Central memory CD8-positive, alpha-beta T cell (primary cell): ENCODE measurements at places on chromosomes 3 and 15.

- no peak for DNase-seq
- no peaks in the 10 kb centered on the region for H3K4me1 ChIP-seq
- peaks cover 40% of the 10 kb centered on the region for H3K36me3 ChIP-seq
- H3K27me3 ChIP-seq = no peaks in the 10 kb centered on the region
Measured at GRCh38 chr3:47617086-47618010, 38.7 kb upstream of the CSPG5 start.

- H3K27me3 ChIP-seq = no peaks in the 10 kb centered on the region
- H3K4me3 ChIP-seq = no peak overlapping the region
- no peak overlapping the region for H3K27ac ChIP-seq
Measured at GRCh38 chr15:75030424-75030823, 7.0 kb downstream of the PPCDC start.

GRCh38 chr3:55481744-55482495 is 5.2 kb downstream of the WNT5A start:
- H3K4me3 ChIP-seq = no peak overlapping the region
- no peak overlapping the region for H3K27ac ChIP-seq
- H3K27me3 ChIP-seq = peaks cover 70% of the 10 kb centered on the region
- H3K36me3 ChIP-seq = no peaks in the 10 kb centered on the region
- no peak for DNase-seq

GRCh38 chr15:41493902-41494189 is 172 bp downstream of the ITPKA start:
- H3K36me3 ChIP-seq = peaks cover 3% of the 10 kb centered on the region
- DNase-seq = no peak
- peaks cover 47% of the 10 kb centered on the region for H3K27me3 ChIP-seq
- H3K4me1 ChIP-seq = peaks cover 15% of the 10 kb centered on the region

DNA sequence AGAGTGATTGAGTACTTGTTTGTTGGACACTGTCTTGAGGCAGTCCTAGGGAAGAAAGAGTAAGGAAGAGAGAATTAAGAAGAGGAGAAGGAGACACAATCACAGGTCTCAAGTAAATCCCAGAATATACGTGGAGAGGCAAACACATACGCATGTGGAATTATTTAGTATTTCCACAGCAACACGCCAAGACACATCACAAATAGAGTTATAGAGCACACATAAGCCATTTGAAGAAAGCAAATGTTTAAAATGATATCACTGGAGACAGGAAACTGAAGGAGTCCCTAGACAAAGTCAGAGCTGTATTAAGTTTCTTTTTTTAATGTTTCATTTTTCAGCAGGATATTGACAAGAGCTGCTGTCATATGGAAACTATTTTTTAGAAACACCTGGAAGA is 206.1 kb upstream of the LRIG1 start:
- DNase-seq = no peak
- H3K27me3 ChIP-seq = peaks cover 32% of the 10 kb centered on the region
- H3K4me1 ChIP-seq = no peaks in the 10 kb centered on the region
- no peak overlapping the region for H3K27ac ChIP-seq
- no peaks in the 10 kb centered on the region for H3K36me3 ChIP-seq
- H3K4me3 ChIP-seq = no peak overlapping the region

GRCh38 chr3:14518432-14518802 is 21.7 kb downstream of the GRIP2 start:
- no peak overlapping the region for H3K4me3 ChIP-seq
- no peak for DNase-seq
- no peaks in the 10 kb centered on the region for H3K4me1 ChIP-seq
- H3K27ac ChIP-seq = no peak overlapping the region
- no peaks in the 10 kb centered on the region for H3K36me3 ChIP-seq

DNA sequence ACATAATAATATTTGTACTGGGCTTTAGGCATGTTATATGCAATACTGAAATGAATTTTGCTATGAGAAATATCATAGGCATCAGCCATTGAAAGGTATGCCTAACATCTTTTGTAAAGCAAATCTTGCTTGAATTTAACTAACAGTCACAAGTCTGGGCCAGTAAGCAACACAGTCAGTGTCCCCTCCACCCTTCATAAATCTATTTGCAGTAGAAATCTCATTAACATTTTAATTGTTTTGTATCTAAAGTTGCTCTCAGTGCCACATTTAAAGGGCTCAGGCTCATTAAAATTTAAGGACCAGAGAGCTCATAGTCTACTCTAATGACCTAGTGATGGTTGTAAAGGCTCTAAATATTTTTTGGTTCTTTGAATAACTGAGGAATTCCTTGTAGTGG is 167.2 kb upstream of the GOLIM4 start:
- H3K36me3 ChIP-seq = no peaks in the 10 kb centered on the region
- no peaks in the 10 kb centered on the region for H3K4me1 ChIP-seq
- no peak overlapping the region for H3K4me3 ChIP-seq
- H3K27ac ChIP-seq = no peak overlapping the region

DNA sequence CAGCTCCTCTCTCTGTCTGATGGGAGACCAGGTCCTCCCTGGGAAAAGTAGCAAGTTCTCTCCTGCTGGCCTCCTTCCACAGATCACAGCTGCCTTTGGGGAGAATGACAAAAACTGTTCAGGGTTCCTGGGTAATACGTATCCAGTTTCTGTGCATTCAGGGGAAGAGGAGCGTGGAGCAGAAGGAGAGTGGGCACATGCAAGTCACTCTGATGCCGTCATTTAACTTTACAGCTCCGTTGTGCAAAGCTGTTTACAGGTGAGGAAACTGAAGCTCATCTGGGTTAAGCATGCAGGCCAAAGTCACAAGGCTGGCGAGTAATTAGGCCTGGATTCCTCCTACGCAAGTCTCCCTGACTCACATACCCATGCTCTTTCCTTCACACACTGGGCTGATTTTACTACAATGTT is 7.5 kb upstream of the TM4SF1 start:
- no peaks in the 10 kb centered on the region for H3K4me1 ChIP-seq
- no peak overlapping the region for H3K27ac ChIP-seq
- H3K36me3 ChIP-seq = no peaks in the 10 kb centered on the region
- H3K4me3 ChIP-seq = no peak overlapping the region
- no peak for DNase-seq

GRCh38 chr3:128145279-128145678 is 8.0 kb upstream of the EEFSEC start:
- no peaks in the 10 kb centered on the region for H3K27me3 ChIP-seq
- no peaks in the 10 kb centered on the region for H3K4me1 ChIP-seq
- H3K27ac ChIP-seq = no peak overlapping the region
- DNase-seq = no peak
- peaks cover 1% of the 10 kb centered on the region for H3K36me3 ChIP-seq

- no peak overlapping the region for H3K4me3 ChIP-seq
- H3K36me3 ChIP-seq = peaks cover 6% of the 10 kb centered on the region
- no peak overlapping the region for H3K27ac ChIP-seq
Measured at GRCh38 chr15:40277471-40277870, 5.4 kb downstream of the ANKRD63 start.

DNA sequence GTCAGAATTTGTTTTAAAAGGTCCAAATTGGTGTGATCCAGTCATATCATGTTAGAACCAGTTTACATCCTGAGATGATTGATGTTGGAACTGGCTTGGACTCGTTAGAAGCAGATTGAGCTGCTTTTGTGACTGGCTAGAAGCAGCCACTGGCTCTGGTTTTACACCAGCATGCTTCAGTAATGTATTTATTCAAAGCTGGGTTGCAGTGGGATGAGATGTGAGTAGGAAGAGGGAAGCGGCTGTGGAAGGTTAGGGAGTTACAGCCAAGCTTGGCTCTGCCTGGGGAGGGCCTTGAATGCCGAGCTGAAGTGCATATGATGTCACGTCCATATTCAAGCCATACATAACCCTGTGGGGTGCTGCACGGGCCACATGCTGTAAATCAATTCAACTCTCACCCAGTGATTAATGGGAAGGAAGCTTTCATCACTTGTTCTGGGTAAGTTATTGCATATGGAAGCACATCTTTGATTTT is 104.0 kb upstream of the SMAD3 start:
- H3K36me3 ChIP-seq = no peaks in the 10 kb centered on the region
- no peak overlapping the region for H3K27ac ChIP-seq

GRCh38 chr15:39747326-39747725 is 35.3 kb downstream of the FSIP1 start:
- H3K27me3 ChIP-seq = peaks cover 11% of the 10 kb centered on the region
- H3K4me3 ChIP-seq = no peak overlapping the region
- H3K27ac ChIP-seq = no peak overlapping the region
- H3K4me1 ChIP-seq = no peaks in the 10 kb centered on the region
- DNase-seq = no peak
- H3K36me3 ChIP-seq = peaks cover 2% of the 10 kb centered on the region

DNA sequence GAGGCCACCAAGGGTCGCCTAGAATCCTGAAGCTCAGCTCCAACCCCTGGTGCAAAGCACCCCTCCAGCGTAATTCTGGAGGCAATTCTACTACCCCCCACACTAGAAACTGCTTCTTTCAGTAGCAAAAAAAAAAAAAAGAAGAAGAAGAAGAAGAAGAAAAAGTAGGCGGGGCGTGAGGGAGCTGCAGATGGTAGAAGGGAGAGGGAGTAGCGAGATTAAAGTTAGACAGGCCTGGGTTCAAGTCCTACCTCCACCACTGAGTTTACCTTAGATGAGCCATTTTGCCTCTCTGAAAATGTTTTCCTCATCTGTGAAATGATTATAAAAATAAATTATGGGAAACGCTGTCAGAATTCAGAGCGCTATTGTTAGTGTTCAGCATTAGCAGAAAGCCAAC is 913 bp downstream of the FAM174B start:
- H3K27ac ChIP-seq = no peak overlapping the region
- no peak for DNase-seq
- H3K27me3 ChIP-seq = peaks cover 64% of the 10 kb centered on the region
- no peaks in the 10 kb centered on the region for H3K36me3 ChIP-seq

GRCh38 chr15:91609231-91609630 is 244.3 kb upstream of the SLCO3A1 start:
- no peak overlapping the region for H3K4me3 ChIP-seq
- no peak overlapping the region for H3K27ac ChIP-seq
- no peak for DNase-seq
- H3K27me3 ChIP-seq = peaks cover 50% of the 10 kb centered on the region
- H3K4me1 ChIP-seq = no peaks in the 10 kb centered on the region

DNA sequence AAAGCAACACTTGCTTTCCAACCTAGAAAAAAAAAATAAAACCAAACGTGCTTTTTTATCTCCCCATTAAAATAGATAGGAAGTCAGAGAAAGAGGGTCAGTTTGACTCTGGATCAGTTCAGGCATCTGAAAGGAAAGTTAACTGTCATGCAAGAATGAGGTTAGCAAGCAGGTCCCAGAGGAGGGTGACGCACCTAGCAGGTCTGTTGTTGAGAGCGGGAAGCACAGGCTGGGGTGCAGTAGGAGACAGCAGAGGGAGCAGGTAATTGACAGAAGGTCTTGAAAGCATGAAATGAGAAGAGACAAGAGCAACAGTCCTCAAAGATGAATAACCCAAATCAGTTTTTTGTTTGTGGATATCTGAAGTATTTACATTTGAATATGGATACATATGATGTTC is 82.5 kb downstream of the ANO10 start:
- H3K27me3 ChIP-seq = no peaks in the 10 kb centered on the region
- no peaks in the 10 kb centered on the region for H3K36me3 ChIP-seq
- H3K27ac ChIP-seq = no peak overlapping the region
- no peak for DNase-seq
- no peak overlapping the region for H3K4me3 ChIP-seq
- H3K4me1 ChIP-seq = no peaks in the 10 kb centered on the region

DNA sequence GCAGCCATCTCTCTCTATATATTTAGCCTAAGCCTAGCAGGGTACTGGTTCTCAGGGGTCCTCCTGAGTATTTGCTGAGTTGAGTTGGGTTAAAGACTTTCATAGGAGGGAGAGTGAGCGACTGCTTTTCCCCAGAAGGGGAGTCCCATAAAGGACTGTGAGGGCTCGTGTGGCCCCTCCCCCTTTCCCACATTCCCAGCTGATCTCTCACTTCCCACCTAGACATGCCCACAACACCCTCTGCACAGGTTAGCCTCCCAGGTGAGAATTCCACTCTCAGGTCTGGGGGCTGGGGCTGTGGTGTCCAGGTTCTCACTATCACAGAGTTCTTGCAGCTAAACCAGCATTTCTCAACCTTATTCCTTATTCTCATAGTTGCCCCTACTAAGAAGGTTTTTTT is 15.8 kb downstream of the EPHB1 start:
- no peak overlapping the region for H3K4me3 ChIP-seq
- H3K27me3 ChIP-seq = no peaks in the 10 kb centered on the region
- H3K27ac ChIP-seq = no peak overlapping the region
- H3K4me1 ChIP-seq = no peaks in the 10 kb centered on the region
- DNase-seq = no peak

- H3K4me1 ChIP-seq = no peaks in the 10 kb centered on the region
- H3K36me3 ChIP-seq = no peaks in the 10 kb centered on the region
- no peak overlapping the region for H3K27ac ChIP-seq
- no peak overlapping the region for H3K4me3 ChIP-seq
Measured at GRCh38 chr3:65342084-65342683, 654.4 kb upstream of the ADAMTS9 start.

- H3K4me1 ChIP-seq = peaks cover 33% of the 10 kb centered on the region
- H3K27me3 ChIP-seq = no peaks in the 10 kb centered on the region
- DNase-seq = no peak
- peaks cover 4% of the 10 kb centered on the region for H3K36me3 ChIP-seq
Measured at GRCh38 chr15:101135532-101136166, 116.2 kb downstream of the CHSY1 start.
